NCI-H1694 treated with DMSO at 0.1 percent for 48 hours (cell line): ENCODE measurements at places on chromosomes 5 and 9.

- no peak for DNase-seq
Observed at GRCh38 chr5:87898574-87898973, 370.1 kb downstream of the TMEM161B start.

DNA sequence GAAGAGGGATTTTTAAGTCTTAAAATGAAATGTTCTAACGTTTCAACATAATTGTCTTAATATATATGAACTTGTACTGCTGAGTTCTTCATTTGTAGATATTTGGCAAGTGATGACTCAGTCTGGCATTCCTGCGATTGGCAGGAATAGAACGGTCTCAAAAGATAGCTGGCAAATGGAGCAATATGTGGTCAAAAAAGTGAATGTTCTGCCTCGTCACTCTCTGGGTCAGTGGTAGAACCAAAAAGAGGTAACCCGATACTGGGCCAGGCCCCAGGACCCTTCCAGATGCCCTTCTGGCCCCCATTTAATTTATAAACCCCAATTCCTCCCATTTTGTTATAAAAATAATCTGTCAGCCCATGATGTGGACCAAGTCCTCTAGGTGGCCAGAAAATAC is 39.2 kb downstream of the ZNF366 start:
- DNase-seq, result no peak

GRCh38 chr5:88250010-88250409 is 18.6 kb downstream of the TMEM161B start:
- DNase-seq, result no peak

- DNase-seq, result peak; percentile 14
Observed at GRCh38 chr5:6291961-6292360, 86.4 kb downstream of the MED10 start.

- no peak for DNase-seq
Observed at GRCh38 chr5:65190328-65191053, 291.2 kb downstream of the ADAMTS6 start.

DNA sequence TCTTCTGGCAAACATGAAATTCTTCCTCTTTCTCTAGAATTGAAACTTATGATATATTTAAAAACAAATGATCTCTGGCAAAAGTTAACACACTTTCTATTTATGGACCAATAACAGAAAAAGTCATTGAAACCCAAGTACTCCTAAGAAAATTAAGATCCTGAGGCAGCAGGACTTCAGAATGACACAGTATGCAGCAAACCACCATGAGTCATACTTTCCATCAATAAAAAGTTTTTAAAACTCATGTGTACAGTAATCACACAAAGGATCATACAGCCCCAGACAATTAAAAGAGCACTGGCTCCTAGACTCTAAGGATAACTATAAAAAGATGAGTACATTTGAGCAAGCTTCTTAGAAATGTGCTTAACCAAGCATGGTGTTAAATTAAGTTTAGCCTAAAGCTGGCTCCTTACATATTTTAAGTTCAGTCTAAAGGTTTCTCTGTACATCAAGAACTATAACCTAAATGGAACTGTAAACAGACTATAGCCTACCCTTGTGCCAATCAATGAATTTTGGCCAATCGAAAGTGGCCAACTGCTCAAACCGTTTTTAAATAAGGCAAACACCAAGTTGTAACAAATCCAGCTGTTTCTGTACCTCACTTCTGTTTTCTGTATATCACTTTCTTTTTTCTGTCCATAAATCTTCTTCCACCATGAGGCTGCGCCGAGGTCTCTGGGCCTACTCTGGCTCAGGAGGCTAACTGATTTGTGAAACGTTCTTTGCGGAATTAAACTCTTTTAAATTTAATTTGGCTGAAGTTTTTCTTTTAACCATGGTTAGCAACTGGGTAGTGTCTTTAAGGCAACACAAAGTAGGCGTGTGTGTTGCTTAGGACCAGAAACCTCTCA is 232.1 kb upstream of the PIK3R1 start:
- DNase-seq, result no peak

DNA sequence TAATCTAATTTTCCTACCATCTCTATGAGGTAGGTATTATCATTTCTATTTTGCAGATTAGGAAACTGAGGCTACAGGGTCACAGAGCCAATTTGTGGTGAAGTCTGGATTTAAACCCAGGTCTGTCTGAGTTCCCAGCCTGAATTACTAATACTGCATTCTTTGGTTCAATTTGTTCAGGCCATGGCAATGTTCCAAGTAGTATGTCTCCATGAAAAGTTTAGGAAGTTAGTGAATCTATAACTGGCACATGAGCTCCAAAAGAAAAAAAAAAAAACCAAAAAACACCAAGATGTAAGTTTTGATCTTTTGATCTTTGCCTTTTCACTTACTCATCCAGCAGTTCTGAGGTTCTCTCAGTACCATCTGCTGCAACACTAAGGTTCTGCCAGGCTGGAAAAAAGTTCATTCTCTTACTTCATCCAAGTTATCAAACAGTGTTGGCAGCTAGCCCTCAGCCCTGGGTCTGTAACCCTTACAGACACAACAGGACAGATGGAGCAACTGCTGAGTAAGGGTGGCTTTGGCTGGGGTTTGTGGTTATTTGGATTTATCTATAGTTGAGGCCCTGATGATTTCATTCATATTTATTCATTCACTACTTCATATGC is 4.4 kb upstream of the TMEM268 start:
- DNase-seq, result no peak

- DNase-seq, result no peak
Observed at GRCh38 chr9:132794730-132795380, 83.2 kb downstream of the AK8 start.

GRCh38 chr9:110427497-110428104 is 89.9 kb upstream of the TXNDC8 start:
- peak; percentile 44 for DNase-seq

DNA sequence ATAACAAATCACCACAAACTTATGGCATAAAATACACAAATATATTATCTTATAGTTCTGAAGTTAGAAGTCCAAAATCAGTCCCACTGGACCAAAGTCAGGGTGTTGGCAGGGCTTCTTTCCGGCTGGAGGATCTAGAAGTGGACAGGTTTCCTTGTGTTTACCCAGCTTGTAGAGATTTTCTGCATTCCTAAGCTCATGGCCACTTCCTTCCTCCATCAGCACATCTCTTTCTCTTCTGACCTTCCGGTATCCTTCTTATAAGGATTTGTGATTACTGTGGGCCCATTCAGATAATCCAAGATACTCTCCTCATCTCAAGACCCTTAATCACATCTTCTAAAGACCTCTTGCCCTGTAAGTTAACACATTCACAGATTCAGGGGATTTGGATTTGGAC is 97.6 kb downstream of the RAB3C start:
- no peak for DNase-seq

- no peak for DNase-seq
Observed at GRCh38 chr5:127085796-127086195, 12.5 kb upstream of the C5orf63 start.

GRCh38 chr5:133870661-133871060 is 97.8 kb downstream of the C5orf15 start:
- no peak for DNase-seq

DNA sequence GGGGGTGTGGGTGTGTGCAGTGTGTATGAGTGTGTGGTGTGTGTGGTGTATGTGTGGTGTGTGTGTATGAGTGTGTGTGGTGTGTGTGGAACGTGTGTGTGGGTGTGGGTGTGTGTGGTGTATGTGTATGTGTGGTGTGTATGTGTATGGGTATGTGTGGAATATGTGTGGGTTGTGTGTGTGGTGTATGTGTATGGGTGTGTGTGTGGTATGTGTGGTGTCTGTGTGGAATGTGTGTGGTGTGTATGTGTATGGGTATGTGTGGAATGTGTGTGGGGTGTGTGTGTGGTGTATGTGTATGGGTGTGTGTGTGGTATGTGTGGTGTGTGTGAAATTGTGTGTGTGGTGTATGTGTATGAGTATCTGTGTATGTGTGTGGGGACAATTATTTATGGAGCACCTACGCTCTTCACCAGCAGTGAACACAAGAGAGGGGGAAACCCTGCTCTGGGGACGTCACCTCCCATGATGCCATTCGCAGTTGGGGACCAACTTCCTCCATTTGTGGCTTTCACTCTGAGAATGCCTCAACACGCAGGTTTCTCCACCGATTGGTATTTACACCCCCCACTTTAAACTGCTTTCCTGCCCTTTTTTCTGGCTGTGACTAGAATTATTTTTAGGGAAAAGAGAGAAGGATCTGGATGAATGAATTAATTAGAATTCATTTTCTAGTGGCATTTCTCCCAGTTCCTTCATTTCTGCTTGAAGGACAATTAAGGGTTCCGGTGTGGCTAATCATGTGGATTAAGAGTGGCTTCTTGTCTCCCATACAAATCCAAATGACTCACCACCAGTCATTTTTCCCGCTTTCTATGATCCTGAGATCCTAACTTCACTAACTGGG is 238.1 kb downstream of the ROR2 start:
- no peak for DNase-seq

GRCh38 chr9:96660692-96661248 is 5.7 kb upstream of the PRXL2C start:
- DNase-seq, result no peak

DNA sequence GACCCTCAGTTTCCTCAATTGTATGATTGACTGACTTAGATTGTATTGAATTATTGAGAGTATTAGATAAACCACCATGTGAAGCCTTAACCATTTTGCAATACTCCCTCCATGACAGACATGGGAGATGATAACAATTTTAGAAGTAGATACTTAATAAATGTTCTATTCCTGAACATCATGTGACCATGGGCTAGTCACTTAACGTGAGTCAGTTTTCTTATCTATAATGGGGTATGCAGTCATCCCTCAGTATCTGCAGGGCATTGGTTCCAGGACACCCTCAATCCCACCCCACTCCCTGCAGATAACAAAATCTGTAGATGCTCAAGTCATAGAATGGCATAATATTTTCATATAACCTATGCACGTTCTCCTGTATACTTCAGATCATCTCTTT is 31.0 kb downstream of the SNX18 start:
- DNase-seq, result no peak

DNA sequence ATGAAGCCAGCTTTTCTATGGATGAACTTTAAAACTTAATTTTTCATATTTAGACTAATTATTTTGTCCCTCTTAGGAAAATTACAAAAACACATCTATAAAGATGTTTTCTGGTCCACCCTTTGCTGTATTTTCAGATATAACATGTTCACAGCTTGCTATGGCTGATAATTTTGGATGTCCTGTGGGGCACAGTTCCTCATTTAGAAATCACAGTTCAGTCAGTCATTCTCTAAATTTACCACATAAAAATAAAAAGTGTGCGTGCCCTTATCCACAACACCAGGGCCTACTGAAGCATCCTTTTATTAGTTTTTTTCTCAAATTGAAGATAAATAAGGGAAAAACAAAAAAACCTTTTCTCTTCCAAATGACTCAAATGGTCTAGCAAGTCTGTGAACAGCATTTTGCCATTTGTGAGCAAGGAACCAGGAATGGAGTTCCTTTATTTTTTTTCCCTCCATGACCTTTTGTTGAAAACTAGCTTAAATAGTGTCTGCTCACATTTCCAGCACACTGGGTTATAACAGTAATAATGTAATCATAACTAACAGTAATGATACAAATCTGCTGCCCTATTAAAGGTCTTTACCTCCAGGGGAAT is 87.1 kb downstream of the CEMIP2 start:
- DNase-seq, result no peak

DNA sequence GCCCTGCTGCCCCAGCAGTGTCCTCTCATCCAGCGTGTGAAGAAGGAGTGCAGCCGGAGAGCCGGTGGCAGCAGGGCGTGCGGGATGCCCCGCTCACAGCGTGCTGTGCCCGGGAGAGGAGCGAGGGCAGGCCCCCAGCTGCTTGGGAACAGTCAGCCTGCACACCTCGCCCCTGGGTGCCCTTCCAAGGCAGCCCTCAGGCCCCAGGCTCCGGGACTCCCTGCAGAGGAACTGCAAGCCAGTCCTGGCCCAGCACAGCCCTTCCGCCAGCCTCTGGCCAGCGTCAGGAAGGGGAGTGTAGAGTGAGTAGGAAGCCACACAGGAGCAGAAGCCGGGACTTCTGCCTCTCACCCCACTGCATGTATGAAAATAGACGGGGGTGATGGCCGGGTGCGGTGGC is 43.5 kb downstream of the ADAMTS2 start:
- no peak for DNase-seq

DNA sequence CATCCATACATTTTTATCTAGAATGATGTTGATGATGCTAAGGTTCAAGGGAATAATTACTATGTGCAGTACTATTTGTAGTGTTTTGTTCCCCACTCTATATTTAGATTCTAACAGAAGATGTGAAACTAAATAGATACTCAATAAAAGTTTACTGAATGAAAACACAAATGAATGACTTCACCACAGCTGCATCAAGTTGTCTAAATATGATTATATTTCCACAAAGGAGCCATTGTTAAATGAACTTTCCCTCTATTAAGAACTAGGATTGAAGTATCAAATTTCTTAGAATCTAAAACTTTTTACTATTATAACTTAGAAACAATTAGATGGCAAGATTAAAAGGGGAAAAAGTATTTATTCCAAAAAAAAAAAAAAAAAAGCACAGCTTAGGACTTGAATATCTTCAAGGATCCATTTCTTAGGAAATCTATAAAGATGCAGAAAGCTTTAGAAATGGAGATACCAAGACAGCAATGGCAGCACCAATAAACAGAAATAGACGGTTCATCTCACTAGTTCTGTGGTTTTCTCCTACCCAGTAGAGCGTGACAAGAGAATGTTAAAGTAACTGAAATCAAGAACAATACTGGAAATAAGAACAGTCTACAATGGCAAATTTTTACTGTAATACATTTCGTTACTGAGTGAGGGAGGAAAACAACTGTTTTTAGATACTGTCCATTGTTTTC is 347.6 kb downstream of the EBF1 start:
- no peak for DNase-seq

DNA sequence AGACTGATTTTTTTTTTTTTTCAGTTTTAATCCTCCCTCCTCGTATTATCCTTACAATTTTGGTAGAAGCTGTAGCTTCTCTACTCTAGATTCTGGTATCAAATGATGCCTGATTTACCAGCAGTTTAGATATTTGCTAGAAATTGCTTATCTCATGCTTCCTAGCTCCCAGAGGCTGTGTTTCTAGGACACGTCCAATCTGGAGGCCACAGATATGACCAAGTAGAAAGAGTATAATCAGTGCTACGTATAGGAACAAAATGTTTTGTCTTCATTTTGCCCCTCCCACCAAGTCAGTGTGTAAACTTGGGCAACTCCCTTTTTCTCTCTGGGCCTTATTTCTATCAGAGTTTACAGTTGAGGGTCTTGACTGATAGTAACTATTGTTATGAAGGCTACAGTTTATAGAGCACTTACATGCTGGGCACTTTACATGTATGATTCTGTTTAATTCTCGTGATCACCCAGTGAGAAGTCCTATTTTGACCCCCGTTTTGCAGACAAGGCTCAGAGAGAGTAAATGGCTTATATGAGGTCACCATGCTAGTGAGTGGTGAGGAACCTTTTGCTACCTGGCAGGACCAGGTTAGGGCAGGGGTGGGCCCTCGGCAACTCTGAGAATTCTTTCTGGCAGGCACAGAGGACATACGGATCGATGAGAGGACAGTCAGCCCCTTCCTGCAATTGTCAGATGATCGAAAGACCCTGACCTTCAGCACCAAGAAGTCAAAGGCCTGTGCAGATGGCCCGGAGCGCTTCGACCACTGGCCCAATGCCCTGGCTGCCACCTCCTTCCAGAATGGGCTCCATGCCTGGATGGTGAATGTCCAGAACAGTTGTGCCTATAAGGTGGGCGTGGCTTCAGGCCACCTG is 7.6 kb downstream of the HDHD3 start:
- no peak for DNase-seq

GRCh38 chr9:135308821-135309762 is 170.5 kb upstream of the PPP1R26 start:
- peak; percentile 42 for DNase-seq
